ENCODE measurements at places on chromosomes 1 and 21.

GRCh38 chr1:80008934-80009333 is 1002.4 kb upstream of the ADGRL4 start:
- no peak for DNase-seq

GRCh38 chr1:239389703-239390102 is 3.3 kb downstream of the CHRM3 start:
- no peak for DNase-seq

DNA sequence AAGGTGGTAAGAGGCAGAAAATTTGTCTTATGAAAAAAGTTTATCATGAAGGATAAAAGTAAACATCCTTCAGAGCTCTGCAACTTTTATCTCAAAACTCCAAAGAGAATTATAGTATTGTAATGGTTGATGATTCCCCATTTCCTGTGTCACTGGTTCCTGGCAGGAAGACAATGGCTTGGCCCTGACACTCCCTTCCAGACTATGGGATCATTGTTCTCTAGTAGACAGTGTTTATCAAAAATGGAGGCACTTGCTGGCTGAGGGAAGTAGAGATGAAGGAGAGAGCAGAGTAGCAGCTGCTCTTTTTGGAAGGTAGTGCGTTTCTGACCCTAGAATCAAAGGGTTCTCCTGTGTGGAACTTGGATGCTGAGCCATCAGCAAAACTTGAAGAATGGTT is 145.9 kb upstream of the ATP1B1 start:
- no peak for DNase-seq

- DNase-seq: no peak
Observed at GRCh38 chr1:183567584-183567983, 22.7 kb downstream of the NCF2 start.

GRCh38 chr1:30328401-30329262 is 394.8 kb downstream of the MATN1 start:
- no peak for DNase-seq

DNA sequence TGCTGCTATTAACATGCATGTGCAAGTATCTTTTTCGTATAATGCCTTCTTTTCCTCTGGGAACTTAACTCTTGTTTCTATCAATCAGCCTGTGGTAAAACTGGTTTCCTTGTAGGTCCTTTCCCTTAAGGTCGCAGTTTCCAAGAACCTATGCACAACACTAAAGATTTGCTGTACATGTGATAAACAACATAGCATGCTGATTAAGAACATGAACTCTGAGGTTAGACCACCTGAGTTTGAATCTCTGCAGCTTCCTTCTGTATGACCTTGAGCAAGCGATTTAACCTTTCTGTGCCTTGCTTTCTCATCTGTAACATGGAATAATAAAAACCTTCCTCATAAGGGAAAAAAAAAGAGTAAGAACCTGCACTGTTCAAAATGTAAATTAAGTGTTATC is 186.4 kb downstream of the RYR2 start:
- no peak for DNase-seq

DNA sequence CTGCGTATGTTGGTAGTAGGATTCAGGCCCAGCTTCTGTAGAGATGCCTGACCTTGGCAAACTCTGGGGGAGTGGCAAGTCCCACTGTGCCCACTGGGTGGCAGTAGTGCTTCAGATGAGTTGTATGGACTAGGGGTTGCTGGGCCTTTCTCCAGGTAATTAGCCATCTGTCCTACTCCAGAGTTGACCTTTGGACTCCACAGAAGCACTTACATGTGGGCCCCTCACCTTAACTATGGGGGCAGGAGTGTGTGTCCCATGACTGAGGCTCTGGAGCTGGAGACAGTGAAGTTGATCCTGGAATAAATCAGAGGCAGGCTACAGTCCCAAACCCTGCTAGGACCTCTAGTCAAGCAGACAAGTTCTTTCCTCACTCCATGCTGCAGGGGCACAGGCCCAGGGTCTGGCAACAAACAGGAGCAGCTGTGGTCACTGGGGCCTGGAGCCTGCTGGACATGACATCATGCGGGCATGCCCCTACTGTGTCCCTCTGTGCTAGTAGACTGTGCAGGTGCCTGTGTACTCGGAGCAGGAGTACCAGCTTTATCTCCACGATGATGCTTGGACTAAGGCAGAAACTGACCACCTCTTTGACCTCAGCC is 4.6 kb downstream of the DMAP1 start:
- peak; percentile 80 for DNase-seq

- no peak for DNase-seq
Observed at GRCh38 chr1:207992677-207993236, 81.8 kb upstream of the CD34 start.

DNA sequence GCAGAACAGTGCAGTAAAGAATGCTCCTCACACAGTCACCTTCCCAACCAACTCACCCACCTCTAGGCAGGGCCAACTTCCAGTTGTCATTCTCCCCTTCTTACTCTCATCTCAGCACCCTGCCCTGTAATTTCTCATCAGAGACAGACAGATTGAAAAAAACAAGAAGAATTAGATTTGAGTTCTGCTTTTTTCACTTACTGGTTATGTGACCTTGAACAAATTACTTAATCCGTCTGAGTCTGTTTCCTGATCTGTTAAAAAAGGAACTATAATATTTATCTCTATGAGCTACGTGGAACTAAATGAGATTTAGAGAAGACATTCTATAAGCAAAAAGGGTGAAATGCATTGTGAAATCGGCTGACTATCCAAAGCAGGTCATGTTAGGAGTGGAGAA is 330.3 kb downstream of the ZNF326 start:
- no peak for DNase-seq

DNA sequence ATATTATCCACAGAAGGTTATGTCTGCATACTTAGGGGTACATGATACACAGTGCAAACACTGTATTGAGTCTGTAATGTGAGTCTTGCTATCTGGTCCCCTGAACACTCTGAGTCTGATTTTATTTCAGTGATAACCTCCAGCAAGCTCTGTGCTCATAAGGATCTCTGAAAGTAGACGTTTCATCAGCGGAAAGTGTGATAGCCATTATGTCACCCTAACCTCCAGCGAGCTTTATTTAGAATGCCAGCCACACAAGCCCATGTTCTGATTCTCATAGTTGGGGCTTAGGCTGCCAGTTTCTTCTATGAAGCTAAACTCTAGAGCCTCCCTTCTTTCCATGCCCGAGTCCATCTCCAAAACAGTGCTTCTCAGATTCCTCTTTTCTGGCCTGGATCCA is 3.3 kb downstream of the NR5A2 start:
- no peak for DNase-seq

- no peak for DNase-seq
Observed at GRCh38 chr21:28705616-28706015, 287.1 kb downstream of the LTN1 start.

DNA sequence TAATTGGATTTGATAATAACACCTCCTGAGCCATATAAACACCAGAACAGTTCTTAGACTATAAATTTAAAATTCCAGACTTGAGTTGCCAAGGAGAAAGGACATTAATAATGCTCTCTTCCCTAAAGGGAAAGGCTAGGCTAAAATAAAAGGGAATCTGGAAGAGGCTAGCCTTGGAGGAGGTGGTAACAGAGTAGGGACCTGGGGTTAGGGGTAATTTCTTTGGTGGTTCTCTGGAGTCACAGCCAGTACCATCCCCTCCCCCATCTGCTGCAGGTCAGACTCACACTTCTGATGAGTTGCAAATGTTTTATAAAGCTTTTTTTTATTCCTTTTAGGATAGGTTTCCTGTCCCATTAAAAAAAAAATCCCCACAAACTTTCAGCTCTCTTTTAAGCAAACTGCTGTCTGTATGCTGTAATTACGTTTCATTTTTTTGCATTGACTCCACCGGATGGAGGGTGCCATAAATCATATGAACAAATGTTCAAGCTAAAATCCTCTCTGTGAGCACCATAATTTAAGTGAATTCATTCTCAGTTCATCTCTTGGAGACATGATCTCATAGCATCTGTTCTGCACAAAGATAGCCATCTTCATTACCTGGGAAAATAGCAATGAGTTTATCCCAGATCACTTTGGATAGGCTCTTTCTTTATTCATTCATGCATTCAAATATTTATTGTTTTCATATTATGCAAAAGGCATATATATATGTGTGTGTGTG is 379.6 kb downstream of the TTLL7 start:
- DNase-seq: no peak

DNA sequence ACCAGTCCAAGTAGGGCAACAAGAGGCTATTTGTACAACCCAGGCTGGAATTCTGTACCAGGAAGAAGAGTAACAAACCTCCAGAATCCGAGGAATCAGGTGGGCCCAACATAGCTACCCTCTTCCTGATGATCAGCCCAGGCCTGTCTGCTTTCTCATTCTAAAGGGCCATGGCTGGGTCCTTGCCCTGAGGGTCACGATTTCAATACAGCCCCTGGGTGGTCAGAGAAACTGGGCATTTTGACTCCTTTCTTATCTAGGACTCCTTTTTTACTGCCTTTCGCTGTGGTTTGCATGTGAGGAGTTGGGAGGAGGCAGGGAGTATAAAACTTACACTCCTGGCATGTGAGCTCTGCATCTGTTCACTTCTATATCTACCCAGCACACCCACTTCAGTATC is 164.9 kb upstream of the COA6 start:
- no peak for DNase-seq

- no peak for DNase-seq
Observed at GRCh38 chr1:63878932-63879331, 105.1 kb downstream of the ROR1 start.

DNA sequence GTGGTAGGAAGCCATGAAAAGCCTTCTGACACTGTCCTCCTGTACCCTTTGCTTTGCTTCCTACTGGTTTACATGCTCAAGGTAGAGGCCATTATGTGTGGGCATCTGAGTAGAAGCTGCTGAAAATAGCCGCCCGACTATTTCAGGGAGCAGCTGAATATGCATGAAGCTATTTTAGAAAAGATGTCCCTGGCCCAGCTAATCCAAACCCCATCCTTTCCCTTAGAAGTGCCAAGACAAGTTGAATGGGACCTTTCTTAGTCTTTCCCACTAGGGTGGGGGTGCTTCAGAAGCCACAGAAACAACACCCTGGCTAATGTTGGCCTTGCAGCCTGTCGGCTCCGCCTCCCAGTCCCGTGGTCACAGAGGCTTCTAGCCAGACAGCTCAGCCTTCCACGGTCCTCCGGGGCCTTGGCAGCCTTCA is 205.1 kb upstream of the EDN2 start:
- DNase-seq: no peak

GRCh38 chr21:36704281-36704957 is 5.5 kb downstream of the SIM2 start:
- no peak for DNase-seq

GRCh38 chr1:107707111-107707510 is 257.9 kb downstream of the VAV3 start:
- DNase-seq: no peak

DNA sequence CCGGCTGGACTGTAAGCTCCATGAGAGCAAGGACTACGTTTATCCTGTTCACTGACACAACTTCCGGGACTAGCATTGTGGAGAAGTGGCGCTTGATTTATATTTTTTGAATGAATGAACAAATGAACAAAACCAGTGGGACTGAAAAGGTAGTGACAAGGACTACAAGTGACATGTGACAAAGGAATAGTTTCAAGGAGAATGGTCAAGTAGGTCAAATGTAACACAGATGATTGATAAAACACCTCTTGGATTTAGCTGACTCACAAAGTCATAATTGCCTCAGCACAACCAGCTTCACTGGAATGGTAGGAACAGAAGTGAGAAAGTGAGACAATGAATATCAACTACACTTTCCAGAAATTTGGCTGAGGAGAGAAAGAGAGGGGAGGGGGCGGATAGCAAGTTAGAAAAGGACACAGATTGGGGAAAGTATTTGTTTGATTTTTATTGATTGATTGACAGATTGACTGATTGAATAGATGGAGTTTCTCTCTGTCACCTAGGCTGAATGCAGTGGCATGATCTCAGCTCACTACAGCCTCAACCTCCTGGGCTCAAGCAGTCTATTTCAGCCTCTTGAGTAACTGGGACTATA is 14.2 kb downstream of the MTF1 start:
- no peak for DNase-seq

GRCh38 chr1:40784141-40784770 is 669 bp downstream of the KCNQ4 start:
- peak; percentile 82 for DNase-seq

DNA sequence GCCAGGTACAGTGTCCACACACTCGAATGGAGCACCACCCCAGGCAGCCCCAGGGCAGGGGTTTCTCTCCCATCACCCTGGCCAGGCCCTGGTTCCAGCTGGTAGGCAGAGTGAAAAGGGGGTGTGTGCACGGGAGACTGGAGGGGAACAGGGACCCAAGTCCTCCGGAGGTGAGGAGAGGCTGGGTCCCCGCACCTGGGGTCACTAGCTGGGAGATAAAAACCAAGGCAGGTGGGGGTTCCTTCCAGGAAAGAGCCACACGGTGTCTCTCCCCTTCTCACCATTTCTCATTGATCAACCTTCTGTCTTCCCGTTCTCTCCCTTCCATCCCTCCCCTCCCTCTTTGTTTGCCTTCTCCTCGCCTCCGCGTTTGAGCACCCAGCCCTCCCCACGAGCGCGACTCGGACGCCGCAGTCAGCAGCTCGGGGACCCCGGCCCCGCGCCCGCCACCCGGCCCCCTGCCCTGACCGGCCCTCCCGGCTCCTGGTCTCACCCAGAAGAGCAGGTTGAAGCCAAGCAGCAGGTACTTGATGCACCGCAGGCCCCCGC is 358 bp downstream of the TSPAN2 start:
- peak; percentile 33 for DNase-seq

DNA sequence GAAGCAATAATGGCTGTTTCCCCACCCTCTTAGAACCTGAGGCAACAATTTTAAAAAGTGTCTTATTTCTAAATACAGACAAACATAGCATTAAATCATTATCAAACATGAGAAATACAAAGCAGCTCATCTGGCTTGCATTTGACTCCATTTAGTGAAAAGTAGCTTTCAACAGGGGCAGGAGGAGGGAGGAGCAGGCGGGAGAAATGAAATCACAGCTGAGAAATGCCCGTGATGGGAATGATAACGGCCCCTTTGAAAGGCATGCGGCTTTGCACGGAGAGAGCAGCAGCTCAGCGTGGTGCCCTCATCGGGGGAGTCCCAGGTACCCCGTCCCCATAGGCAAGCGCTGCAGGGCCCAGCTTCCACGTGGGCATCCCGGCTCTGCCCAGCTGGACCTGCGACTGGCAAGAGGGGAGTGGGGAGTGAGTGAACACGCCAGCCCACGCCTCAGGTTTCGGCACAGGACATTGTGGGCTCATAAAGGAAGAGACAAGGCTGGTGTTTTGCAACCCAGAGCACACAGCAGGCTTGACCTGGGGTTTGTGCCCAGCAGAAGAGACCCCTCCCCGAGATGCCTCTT is 134.6 kb downstream of the NPHP4 start:
- no peak for DNase-seq

DNA sequence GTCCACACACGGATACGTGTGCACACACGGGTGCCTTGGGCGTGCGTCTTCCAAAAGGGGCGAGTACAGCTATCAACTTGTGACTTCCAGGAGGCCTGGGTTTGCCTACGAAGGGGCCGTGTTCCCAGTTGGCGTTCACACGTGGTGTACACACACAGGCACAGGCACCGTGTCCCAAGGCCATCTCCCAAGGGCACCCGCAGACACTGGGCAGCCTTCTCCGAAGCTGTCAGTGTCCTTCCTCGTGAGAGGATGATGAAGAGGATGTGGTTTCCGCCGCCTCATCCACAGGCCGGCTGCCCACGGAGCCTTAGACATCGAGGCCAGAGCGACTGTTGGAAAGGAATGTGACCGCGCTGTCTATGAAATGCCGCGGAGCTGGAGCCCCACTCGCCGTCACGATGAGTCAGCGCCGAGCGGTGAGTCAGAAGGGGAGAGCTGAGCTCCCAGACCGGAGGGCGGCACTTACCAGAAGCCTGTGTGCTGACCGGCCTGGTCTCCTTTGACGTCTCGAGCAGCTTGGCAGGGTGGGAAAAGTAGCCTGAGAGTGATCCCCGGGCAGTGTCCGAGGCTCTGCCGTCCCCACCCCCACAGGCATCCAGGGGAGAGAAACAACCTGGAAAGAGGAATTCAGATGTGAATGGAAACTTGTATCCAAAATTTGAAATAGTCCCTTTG is 141.4 kb upstream of the ARHGEF16 start:
- peak; percentile 77 for DNase-seq

All from iPS-NIHi11 (cell line).